ENCODE measurements at places on chromosomes 13 and 19. TPM values are rescaled to one million over a fixed set of nuclear protein-coding genes. Genes with fewer than 3 reads are reported as not detected.
A peak's percentile ranks its signal among the peaks of the same experiment; 100 is the strongest.

DNA sequence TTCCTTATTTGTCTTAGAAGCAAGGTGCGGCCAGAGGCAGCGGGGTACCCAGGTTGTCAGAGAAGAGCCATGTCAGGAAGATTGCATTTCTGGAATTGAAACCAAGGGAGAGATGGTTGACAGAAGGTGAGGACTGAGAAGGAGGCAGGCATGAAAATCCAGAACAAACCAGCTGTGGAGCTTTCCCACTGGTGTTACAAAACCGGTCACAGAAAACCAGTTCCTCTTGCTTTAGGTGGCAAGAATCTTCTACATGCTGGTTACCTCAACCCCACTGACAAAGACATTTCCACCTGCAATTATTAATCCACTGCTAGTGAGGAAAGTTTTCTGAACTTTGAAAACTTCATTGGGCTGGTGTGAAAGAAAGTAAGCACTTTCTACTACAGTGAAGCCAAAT lies 64.0 kb upstream of the MED4 start:
- no peak overlapping the region for H3K4me3 ChIP-seq
- no peak for DNase-seq
- H3K4me1 ChIP-seq, result peaks cover 15% of the 10 kb centered on the region
- H3K27ac ChIP-seq, result no peak overlapping the region
- H3K27me3 ChIP-seq, result no peaks in the 10 kb centered on the region
- H3K36me3 ChIP-seq, result no peaks in the 10 kb centered on the region

- H3K27me3 ChIP-seq, result peaks cover 1% of the 10 kb centered on the region
- peaks cover 19% of the 10 kb centered on the region for H3K4me1 ChIP-seq
- H3K27ac ChIP-seq, result peak overlapping the region; percentile 67
- DNase-seq, result no peak
- H3K4me3 ChIP-seq, result peak overlapping the region; percentile 31
These were observed 502.4 kb downstream of the MYO16 start for GRCh38 chr13:109131698-109132257.

Gene WDR88
- not detected for total RNA-seq

Gene PSG7
- total RNA-seq, result not detected

Gene FGF14
- total RNA-seq, result 0.13 TPM

Data from endothelial cell (in vitro differentiated cells).